ENCODE measurements at places on chromosomes 5 and 9.
A peak's percentile ranks its signal among the peaks of the same experiment; 100 is the strongest.

DNA sequence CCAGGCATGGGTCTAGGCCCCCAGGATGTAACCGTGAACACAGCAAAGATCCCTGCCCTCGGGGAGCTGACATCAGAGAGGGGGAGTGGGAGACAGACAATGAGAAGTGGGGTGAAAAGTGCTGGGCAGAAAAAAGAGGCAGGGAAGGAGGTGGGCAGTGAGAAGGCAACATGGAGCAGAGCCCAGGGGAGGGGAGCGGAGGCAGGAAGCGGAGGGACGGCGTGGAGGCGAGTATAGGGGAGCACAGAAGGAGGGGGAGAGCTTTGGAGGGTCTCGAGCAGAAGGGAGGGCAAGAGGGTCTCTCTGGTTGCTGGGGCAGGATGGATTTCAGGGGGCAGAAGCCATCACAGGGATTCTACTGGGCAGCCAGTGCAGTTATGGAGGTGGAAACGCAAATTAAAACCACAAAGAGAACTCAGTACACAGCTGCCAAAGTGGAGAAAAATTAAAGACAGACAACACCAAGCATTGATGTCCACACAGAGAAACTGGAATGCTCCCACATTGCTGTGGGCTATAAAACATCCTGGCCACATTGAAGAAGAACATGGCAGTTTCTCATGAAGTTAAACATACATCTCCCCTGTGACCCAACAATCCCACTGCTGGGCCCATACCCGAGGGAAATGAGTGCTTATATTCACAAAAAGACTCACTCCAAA is 21.1 kb upstream of the LAMC3 start:
- no peak for DNase-seq

DNA sequence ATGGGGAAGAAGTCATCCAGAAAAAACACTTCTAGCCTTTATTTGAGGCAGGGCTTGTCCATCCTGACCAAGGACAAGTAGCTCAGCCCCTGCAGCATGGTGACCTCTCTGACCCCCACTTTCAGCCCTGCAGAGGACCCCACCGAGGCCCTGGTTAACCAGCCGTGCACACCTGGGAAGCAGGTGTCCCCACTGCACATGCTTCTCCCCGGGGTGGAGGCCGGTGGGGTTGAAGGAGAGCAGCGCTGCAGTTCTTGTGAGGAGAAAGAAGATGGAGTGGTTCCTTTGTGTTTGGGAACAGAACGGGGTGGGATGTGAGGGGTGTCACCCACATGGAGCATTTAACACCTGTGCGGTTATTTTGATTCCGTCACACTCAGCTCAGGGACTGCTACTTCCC is 21.1 kb upstream of the ZBTB34 start:
- no peak for DNase-seq

- no peak for DNase-seq
Observed at GRCh38 chr5:62579761-62580160, 1.1 kb downstream of the LRRC70 start.

GRCh38 chr9:76215066-76215465 is 179.2 kb downstream of the RFK start:
- peak; percentile 10 for DNase-seq

- DNase-seq, result no peak
Observed at GRCh38 chr5:63811961-63812360, 150.3 kb downstream of the HTR1A start.

- DNase-seq, result no peak
Observed at GRCh38 chr5:140358738-140359310, 1.2 kb upstream of the SLC4A9 start.

DNA sequence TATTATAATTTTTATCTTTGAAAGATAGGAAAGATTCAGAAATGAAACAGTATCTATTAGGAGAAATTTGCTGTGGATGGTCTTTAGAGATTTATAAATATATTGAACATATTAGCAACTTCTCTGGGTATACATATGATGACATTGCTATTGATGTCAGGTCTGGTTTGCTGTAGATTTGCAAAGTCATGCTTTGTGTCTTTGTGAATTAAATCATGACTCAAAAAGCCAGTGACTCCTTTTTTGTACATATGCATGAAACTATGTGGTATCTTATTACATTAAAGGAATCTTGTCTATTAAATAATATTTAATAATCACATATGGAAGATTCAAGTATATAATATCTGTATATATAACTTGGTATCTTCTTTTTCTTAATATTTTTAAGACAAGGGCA is 141.9 kb downstream of the ST8SIA4 start:
- no peak for DNase-seq

GRCh38 chr5:143275512-143276363 is 127.7 kb downstream of the NR3C1 start:
- DNase-seq, result no peak

GRCh38 chr9:132241840-132242620 is 80.2 kb downstream of the NTNG2 start:
- DNase-seq, result no peak

GRCh38 chr5:43418561-43418960 is 6.4 kb upstream of the CCL28 start:
- DNase-seq, result no peak

DNA sequence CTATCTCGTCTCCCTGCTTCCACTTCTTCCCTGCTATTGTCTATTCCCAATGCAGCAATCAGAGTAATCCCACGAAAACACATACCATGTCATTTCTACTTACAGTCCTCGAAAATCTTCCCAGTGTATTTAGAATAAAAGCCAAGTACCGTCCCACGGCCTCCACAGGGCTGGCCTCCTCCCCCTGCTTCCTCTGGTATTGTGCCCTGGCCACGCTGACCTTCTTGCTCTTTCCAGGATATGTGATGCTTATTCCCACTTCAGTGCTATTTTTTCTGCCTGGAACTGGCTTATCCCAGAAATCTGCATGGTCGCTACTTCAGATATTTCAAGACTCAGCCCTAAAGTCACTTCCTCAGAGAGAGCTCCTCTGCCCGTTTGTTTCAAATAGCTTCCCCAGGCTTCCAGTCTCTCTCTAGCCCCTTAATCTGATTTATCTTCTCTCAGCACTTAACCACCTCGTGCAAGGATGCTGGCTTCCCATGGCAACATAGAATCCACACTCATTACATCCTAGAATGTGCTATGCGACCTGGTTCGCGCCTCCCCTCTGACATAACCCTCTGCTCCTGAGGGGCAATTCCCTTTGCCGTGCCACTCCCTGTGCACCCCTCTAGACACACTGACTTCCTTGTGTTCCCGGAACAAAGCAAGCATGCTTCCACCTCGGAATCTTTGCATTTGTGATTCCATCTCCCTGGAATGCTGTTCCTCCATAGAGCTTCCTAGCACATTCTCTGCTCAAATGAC is 365.9 kb downstream of the ZSWIM6 start:
- DNase-seq, result no peak

DNA sequence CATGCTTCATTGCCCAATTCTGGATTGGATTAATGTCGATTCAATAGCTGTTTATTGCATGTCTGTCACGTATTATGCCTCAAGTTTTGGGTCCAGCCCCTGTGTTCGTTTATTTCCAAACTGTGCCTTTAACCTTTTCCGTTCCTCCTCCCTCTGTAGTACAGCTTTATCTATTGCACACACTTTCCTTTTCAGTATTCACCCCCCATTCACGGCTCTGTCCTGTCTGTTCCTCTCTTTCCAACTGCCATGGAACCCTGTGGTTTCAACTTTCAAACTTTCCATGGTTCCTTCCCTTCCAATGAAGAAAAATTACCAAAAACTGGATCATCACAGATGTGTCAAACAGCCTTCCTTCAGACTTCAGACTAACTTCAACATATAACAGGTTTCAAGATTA is 17.1 kb downstream of the SMARCA2 start:
- DNase-seq, result no peak

GRCh38 chr5:89721931-89722330 is 687.6 kb downstream of the CETN3 start:
- DNase-seq, result no peak

- DNase-seq, result no peak
Observed at GRCh38 chr9:129866394-129867135, 31.3 kb downstream of the USP20 start.

DNA sequence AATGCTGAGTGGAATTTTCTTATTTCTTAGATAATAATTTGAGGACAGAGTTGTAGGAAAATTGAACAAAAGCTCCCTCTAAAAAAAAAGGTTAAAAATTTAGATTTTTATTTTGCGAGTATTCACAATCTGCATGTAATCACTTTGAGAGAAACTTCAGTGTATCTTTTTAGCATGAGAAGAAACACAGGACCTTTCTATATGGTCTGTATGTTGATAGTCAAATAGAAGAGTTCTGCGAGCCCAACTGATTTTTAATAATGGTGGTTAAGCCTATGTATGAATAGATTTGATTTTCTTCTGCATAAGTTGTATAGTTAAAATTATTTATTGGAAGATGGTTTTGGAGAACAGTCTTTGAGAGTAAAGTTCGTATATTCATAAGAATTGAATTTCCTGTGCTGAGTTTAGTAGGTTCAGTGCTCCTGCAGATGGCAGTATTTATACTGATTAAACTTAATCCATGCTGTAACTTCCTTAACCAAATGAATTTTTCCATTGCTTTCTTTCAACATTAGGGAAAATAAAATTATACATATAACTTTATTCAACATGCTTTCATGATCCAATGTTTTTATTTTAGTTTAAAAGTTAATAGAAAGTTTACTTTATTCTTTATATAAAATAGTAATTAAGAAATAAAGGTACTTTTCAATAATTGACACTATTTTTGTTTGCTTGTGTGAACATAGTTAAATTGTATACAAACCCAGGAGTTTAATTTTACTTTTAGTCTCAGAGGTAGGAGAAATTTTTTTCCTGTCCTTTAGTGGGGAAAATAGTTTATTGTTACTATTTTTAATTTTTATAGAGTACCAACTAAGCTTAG is 19.6 kb downstream of the TCERG1 start:
- DNase-seq, result no peak

- DNase-seq, result no peak
Observed at GRCh38 chr5:27381686-27382085, 343.3 kb upstream of the CDH9 start.

- no peak for DNase-seq
Observed at GRCh38 chr9:38652044-38652443, 31.6 kb upstream of the ANKRD18A start.

GRCh38 chr9:21728781-21729180 is 73.7 kb upstream of the MTAP start:
- DNase-seq, result no peak

DNA sequence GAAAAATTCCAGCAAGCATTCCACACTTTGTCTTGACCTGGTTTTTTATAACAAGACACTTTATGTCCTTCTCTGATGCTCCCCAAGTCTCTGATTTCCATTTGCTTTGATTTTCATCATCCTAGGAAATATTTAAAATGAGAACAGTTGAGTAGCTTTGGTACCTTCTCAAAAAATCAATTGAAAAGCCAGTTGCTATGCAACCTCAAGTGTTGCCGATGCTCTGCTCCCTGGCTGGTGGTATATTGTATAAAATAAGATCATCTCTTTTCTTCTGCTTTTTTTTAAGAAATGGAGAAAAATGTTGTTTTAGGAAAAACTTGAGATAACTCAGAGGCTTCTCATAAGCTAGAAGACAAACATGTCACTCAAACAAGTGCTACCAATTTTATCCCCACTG is 109.7 kb downstream of the ZNF354C start:
- no peak for DNase-seq

DNA sequence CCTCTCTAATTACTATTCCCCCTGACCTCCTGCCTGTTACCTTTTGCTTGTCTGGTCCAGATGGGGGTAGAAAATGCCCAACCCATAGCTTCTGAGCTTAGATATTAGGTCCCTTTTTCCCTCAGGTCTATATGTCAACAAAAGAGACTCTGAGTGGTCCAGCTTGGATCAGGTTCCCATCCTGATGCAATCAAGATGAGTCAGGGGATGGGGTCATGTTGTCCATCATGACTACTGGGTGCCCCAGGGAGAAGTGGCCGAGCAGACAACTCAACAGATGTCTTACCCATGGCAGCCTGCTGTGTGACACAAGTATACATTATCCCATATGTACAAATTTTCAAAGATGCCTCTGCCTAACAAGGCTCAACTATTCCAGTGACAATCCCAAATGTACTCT is 9.1 kb upstream of the ANKH start:
- no peak for DNase-seq

DNA sequence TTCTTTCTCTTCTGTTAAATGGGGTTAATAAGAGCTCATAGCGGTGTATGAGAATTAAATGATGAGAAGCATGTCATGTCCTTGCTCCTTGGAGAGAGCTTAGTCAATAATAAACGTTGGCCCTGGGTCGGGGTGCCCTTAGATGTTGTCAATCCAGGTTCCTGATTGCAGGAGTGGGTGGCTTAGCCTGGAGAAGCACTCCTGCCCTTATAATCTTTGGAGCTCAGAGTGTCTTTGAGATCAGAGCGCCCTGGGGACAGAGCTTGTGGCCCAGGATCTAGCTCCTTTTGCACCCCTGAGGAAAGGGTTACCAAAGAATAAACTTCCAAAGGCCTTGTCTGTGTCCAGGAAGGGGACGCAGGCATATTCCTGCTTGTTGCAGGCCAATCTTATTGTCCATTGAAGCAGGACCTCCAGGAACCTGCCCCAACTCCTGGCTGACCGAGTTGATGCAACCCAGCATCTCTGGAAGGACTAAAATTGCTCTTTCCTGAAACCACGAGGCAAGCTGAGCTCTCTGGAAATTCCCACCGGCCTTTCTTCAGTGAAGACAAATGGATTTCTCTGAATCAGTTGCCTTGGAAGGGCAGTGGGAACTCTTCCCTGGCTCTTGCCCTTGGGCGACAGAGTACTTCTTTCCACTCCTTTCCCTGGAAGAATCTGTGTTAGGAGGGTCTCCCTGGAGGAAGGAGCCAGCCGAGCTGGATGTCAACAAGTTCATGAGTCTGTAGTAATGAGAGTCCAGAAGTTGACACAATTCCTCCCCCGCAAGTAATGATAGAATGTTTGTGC is 6.4 kb upstream of the AMBP start:
- no peak for DNase-seq

GRCh38 chr9:6229619-6230018 is 14.0 kb downstream of the IL33 start:
- DNase-seq, result no peak

GRCh38 chr5:39780347-39780746 is 355.6 kb upstream of the DAB2 start:
- no peak for DNase-seq
